ENCODE measurements at places on chromosomes 12 and 14.

GRCh38 chr14:73768107-73768506 is 53.9 kb upstream of the PNMA1 start:
- no peak for DNase-seq

- no peak for DNase-seq
Observed at GRCh38 chr12:129325566-129325965, 472.3 kb downstream of the GLT1D1 start.

DNA sequence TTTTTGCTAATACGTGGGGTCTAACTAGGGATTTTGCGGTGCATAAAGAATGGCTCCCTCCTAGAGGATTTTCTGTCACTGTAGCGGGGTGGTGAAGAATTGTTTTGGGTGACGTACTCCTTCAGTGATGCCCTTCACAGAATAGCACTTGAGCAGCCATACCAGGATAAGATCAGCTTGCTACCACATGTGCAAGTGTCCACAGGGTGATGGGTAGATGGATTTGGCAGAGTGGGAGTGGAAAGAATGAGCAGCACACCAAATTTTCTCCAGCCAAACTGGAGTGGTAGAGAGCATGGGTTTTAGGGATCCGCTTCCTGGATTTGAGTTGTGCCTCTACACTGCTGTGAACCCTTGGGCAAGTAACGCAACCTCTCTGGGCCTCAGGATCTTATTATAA is 2.3 kb downstream of the TCP11L2 start:
- DNase-seq = no peak

DNA sequence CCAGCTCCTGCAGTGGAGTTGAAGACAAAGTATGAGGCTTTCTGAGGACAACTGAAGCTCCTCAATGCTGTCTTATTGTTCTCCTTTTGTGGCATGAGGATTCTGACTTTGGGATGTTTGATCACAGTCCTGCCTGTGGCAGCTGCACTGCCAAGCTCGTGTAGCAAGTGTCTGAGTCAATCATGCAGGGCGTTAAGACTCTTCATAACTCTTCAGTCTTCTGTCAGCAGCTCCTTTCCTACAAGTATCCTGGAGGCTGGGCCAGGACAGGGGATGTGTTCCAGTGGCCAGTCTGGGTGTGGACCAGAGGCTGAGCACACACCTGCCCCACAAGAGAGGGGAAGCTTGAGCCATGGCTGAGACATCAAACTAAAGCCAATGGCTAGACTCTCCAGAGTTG is 94.3 kb downstream of the PELI2 start:
- no peak for DNase-seq

GRCh38 chr12:124174451-124175348 is 120.2 kb upstream of the RFLNA start:
- DNase-seq = no peak

DNA sequence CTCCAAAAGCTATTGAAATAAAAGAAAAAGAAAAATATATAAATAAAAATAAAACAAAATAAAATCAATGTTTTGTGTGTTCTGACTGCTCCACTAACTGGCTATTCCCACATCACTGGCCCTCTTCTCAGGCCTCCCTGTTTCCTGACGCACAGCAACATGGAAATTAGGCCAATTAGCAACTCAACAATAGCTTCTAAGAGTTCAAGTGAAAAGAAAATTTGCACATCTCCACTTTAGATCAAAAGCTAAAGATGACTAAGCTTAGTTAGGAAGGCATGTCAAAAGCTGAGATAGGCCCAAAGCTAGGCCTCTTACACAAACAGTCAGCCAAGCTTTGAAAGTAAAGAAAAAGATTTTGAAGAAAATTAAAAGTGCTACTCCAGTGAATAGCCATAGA is 200.8 kb downstream of the DUSP6 start:
- no peak for DNase-seq

GRCh38 chr12:53483979-53484377 is 15.3 kb downstream of the MAP3K12 start:
- no peak for DNase-seq

- DNase-seq = no peak
Observed at GRCh38 chr12:3583656-3584334, 92.8 kb downstream of the PRMT8 start.

DNA sequence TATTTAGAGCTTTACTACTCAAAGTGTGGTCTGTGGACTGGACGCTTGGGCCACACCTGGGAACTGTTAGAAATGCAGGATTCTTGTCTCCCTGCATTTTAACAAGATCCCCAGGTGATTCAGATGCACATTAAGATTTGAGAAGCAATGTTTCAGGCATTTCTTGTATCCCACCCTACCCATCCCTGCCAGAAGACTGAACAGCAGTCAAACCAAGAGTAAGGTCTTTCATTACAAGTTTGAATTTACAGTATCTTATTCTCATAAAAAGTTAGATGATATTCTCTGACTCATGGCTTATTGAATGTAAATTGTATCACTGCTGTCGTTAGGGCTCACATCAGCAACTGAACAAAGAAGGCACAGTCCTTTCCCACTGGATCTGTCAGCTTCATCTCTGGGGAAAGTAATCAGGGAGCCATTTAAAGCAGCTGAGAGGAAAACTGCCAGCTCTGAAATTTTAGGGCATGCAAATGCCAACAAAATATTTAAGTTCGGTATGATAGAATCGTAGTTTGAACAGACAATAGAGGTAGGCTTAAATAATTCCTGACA is 141.1 kb downstream of the AKAP6 start:
- DNase-seq = no peak

DNA sequence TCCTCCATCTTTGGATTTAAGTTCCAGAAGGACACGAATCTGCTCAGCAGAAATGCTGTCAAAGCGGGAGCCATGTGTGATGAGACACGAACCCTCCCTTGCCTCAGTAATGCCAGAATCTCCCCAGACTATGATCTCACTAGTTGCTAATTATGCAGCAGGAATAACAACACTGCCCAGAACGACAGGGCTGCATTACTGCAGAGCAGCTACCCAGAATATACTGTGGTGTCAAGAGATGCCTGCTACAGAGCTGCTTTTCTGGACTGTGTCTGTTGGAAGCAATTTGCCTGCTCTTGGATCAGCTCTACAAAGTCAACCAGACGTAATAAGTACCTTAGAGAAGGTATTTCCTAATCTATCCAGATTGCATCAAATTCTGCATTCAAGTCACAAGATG is 5.5 kb downstream of the CSRNP2 start:
- no peak for DNase-seq

DNA sequence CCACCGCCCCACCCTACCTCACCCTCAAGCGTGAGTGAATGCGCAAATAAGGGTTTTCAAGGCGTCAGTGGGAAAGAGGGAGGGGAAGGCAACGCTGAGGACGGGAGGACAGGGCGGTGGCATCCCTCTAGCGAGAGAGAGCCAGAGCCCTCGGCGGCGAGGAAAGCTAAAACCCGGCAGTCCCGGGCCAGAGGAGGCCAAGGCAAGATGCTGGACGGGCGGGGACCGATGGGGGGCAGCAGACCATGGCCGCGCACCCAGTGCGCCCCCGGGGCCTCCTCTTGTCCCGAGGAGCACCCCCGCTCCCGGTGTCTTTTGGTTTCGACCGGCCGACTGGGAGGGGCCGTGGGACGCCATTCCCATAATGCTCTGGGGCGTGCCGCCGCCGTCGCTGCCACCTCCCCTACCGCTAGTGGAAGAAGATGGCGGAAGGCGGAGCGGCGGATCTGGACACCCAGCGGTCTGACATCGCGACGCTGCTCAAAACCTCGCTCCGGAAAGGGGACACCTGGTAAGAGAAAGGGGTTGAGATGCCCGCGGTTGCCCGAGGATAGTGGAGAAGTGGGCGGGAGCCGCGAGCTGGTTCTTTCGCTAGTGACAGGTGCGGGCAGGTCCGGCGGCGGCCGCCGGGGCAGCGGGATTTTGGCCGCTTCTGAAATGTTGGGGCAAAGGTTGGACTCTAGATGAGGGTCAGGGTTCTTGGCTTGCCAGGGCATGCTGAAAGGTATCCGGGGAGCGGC is at the start of gene USP15:
USP15 (plus strand) TSS at position 412 of the 740 bp plus-strand sequence; CDS start at position 423, 11 bp downstream.
- DNase-seq = peak; percentile 93

- DNase-seq = no peak
Observed at GRCh38 chr12:64666054-64666914, 56.0 kb downstream of the RASSF3 start.

GRCh38 chr12:22480016-22480415 is 64.3 kb downstream of the C2CD5 start:
- no peak for DNase-seq

DNA sequence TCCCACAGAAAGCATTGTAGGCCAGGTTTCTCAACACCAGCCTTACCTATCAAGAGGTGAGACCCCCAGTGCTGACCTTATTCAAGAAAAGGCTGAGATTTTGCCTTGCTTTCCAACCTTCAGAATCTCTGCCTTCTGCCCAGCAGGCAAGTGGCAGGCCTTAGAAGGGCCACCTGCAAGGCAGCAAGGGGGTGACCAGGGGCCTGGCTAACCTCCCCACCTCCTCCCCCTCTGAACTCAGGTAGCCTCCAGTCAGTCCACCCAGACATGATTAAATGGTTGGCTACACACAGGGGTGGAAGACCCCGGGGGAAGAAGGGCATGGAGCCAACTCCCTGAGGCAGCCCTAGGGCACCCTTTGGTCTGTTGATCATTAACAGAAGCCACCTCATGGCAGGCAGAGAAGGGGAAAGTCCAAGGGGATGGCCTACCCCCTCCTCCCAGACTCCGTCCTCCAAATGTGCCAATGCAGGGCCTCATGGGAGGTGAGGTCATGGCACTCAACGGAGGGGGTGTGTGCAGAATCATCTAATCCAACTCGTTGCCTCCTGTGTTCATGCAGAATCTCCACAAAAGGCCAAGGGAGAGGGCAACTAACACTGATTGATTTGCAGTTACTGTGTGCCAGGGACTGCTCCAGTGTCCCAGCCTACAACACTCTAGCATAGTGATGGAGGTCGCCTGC is 8.5 kb downstream of the ZFP36L1 start:
- no peak for DNase-seq

DNA sequence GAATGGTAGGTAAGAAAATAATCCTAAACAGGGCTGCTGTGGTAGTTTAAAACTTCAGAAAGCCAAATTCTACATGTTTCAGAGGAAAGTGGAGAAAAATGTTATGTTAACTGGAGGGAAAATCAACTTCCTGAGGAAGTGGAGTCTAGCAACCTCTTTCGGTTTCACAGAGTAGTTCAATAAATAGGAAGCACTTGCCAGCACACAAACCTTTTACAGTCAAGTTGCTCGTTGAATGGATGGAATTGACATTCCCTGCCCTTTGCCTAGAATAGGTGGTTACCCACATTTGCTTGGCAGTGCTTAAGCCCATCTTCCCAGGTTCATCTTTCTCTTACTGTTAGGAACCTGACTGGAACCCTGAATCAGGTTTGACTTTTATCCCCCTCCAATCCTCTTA is 15.9 kb downstream of the ANKRD13A start:
- DNase-seq = no peak

DNA sequence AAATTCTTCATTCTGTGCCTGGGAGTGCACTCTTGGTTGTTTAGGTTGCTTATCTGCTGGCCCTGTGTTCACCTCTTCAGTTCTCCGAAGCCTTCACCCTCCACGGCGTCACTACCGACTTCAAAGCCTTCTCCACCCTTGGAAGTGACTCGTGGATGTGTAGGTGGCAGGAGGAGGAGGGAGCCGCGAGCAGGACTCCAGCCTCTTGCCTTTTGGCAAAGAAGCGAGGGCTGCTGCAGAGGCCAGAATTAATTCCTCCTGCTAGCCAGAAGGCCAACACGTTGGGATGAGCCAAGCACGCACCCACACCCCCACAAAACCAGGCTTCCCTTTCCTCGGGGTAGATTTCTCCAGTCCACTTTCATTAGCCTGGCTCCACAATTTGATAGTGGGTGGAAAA is 86.5 kb downstream of the TBX5 start:
- no peak for DNase-seq

GRCh38 chr14:57848353-57848752 is 17.5 kb downstream of the SLC35F4 start:
- no peak for DNase-seq

DNA sequence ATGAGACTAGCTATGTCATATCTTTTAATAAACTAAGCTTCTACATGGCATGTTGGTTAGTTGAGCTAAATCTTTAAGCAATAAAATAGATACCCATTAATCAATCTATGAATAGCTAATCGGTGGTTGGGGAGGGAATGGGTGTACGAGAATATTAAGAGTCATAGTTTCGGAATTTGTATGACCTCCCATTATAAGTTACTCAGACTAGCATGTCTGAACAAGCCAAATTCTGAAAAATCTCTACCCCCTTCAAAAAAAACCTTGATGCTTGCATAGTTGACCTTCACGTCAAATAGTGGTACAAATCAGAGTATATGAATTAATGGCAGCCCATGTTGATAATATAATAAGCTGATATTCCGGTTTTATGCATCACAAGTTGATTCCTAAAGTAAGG is 60.0 kb downstream of the PLEKHG7 start:
- DNase-seq = no peak

DNA sequence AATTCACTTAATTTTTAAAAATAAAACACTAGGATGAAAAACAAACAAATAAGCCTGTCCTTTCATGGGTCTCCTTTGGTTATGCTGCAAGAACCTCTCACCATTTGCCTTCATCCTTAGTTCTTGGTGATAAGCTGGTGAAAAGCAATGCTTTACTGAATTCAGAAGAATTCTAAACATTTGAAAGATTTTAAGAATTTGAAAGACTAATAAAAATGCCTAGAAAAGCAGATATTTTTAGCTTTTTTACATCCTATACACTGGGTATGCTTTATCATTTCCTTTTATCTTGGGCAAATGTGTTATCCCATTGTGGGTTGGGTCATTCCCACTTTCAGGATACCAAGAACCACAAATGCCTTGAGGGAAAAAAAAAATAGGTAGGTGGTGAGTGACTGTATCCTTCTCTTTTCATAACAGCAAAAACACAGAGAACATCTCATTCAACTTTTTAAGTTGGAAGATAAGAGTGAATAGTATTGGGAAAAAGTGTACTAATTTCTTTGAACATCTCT is 197.1 kb upstream of the ABCD2 start:
- no peak for DNase-seq
